GM23248 (cell line): ENCODE measurements at places on chromosomes 13 and 19.
A peak's percentile ranks its signal among the peaks of the same experiment; 100 is the strongest.

DNA sequence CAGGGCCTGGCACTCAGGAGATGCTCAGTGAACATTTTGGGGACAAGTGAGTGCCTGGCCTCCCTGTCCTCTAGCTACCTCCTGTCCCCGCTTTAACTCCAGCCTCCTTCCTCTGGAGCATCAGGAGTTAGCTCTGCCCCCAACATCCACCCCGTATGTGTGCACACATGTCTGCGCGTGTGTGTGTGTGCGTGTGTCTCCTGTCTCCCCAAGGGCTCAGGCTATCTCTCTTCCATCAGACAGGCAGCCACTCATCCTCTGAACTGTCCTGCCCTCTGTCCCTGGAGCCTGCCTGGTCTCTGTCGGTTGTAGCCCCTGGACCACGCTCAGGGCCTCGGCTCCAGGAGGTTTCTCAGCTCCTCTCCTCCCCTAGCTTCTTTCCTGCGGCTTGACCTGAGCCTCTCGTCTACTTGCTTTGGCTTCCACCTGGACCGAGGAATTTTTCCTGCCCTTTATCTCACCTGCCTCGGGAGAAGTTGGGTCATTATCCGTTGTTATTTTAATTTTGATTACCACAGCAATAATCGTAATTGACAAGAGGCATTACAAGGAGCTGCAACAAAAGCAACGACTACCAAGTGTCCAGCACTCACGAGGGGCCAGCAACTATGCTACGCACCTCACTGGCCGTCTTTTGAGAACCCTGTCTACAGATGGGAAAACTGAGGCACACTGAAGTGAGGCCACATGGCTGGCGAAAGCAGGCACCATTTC lies 32.0 kb upstream of the ASF1B start:
- DNase-seq, result no peak

DNA sequence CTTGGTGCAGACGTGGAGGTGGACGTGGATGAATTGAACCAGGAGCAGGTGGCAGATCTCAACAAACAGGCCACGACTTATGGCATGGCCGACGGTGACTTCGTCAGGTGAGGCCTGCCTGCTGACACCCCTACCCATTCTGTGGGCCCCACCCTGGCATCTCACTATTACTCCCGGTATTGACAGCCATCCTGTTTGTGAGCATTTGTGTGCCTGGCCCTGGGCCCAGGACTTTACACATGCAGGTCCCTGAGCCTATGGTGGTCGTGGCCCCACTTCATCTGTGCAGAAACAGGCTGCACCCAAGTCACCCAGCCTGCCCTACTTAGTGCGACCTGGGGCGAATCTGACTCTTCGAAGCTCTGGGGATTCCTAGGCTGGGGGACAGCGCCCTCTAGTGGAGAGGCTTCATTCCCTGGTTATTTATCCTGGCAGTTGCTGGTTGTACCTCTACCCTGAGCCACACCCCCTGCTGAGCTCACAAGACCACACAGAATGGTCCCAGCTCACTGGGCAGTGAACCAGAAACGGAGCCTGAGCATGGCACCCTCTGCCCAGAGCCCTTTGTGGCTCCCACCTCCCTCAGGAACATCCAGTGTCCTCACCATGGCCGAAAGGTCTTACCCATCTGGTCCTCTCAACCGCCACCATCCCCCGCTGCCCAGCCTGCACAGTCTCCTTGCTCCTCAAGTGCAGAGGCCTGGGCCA lies 16.9 kb downstream of the ZNF296 start:
- DNase-seq, result peak; percentile 82

GRCh38 chr19:46296722-46297461 lies at the start of gene HIF3A:
Gene HIF3A (plus strand): TSS chr19:46297042. CDS start chr19:46297077, 35 bp downstream.
- DNase-seq, result peak; percentile 23

GRCh38 chr13:91406619-91407018 lies 8.2 kb downstream of the GPC5 start:
- peak; percentile 51 for DNase-seq

DNA sequence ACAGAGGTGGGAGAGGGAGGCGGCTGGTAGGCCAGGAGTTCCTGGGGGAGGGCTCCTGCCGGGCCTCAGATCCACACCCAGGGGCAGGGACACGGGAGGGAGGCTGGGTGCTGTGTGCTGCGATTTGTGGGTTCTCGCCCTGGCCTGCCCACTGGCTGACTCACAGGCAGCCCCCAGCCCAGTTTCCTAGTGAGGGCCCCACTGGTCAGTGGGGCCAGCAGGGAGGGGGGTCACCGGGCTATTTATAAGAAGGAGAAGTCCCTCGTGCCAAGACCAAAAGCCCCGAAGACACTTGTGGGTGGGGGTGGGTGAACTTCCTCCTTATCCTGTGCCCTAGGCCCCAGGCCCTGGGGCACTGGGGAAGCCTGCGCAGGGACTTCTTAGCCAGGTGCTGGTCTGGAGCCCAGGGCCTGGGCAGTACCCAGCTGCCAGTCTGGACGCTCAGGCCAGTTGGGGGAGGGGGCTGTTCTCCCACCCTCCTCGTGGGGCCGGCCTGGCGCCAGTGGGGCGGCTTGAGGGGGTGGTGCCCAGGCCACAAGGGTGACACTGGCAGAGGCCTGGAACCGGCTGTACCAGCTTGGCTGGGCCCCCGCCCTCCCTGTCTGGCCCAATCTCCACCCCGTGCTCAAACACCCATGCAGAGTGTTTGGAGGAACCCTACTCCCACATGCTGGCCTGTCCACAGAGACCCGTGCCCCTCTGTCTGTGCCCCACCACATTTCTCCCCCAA lies 5.0 kb upstream of the JUNB start:
- DNase-seq, result no peak

- DNase-seq, result no peak
Observed at GRCh38 chr13:48797127-48797526, 143.4 kb downstream of the CYSLTR2 start.

GRCh38 chr19:42412227-42412626 lies 15.0 kb downstream of the LIPE start:
- DNase-seq, result no peak

- no peak for DNase-seq
Observed at GRCh38 chr19:1997353-1998233, 17.9 kb downstream of the BTBD2 start.

- DNase-seq, result no peak
Observed at GRCh38 chr13:111974341-111974640, 92.7 kb upstream of the SOX1 start.

DNA sequence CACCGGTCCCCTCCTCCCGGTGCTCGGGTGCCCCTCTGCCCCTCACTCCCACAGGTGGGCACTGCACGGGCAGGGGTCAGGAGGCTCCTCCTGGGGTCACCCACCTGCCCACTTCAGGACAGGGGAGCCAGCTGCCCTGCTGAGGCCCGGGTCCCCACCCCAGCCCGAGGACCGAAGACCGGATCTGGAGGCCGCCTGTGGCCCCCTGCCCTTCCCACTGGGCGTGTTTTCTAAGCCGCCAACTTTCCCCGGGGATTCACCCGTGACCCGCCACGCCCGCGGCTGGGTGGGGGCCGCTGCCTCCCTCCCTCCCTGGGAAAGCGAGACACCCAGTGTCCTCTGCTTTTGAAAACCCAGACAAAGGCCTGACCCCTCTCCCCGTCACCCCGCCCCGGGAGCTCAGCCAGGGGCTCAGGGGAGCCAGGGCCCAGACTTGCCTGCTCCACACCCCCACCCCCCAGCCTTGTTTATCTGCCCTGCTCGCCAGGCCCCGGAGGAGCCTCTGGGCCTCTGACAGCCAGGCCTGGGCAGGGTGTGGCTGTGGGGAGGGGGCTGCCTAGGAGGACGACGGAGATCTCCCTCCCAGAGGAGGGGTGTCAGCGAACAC lies 1.3 kb downstream of the PALM start:
- no peak for DNase-seq

DNA sequence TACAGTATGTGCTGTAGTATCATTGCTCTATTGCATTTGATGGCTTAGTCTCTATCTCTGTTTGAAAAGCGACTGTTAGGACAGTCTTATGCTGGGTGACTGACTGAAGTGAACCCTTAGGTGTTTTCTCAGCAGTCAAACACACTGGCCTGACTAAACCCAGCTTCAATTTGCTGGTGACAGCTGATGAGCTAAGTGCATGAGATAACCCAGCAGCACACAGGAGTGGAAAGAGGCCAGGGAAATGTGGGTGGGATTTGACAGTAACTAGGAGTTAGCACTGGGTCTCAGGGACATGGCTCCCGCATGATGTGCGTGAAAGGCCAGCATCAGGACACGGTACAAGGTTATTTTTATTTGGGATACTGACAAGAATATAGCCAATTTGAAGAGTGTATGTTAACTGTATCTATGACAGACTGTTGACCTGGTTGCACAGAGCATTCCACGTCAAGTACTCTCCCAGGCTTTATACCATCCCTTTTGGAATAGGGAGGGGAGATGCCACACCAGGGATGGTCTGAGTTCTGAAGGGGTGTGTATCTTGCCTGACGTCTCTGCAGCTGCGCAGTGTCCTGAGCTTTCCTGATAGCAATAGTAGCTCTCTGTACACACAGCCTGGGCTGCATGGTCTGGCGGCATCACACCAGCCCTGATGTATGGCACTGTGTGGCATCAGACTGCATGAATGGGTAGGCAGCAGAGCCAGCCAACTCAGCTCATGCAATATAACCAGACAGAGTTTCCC lies 144.8 kb downstream of the FLT1 start:
- no peak for DNase-seq

GRCh38 chr19:49546825-49547565 lies 19.2 kb downstream of the RCN3 start:
- peak; percentile 94 for DNase-seq

DNA sequence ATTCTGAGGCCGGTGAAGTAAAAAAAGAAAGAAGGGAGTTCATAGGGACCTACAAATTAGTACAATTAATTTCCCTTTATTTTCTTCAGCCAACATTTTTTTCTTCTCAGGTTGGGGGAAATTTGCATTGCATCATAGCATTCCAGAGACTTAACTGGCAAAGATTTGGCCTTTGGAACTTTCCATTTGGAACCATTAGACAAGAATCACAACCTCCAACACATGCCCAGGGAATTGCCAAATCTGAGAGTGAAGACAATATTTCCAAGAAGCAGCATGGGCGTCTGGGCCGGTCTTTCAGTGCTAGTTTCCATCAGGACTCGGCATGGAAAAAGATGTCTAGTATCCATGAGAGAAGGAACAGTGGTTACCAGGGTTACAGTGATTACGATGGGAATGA lies 6.4 kb upstream of the ERCC5 start:
- DNase-seq, result peak; percentile 55

DNA sequence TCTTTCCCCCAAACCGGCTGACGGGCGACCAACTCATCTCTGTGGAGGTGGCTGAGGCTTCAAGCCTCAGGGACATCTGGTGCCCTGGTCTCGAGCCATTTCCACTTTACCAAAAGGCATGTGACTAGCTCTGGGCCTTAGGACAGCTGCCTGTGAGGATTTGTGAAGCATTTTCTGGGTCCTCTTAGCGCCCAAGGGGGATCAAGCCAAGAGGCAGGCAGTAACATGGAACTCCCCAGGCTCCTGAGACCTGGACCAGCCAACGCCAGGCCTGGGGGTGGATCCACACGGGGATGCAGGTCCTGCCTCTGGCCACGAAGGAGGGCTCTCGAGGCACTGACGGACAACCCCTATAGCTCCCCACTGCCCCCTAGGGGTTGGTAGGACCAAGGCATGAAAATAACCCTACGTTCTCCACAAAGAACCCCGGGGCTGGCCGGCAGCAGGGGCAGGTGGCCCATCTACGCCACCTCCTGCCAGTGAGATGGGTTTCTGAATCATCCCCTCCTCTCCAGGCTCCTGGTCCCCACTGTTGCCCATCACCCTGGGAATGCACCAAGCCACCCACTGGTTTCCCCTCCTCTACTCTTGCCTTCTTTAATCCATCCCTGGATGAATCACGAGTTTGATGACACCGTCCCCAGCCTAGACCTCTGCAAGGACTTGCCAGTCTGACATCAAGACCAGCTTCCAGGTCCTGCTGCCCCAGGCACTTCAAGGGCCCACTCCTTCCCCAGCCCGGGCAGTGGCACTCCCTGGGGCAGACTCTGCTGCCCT lies 7.0 kb upstream of the MYDGF start:
- peak; percentile 67 for DNase-seq

GRCh38 chr19:932648-933552 lies 7.1 kb downstream of the ARID3A start:
- peak; percentile 97 for DNase-seq
